ENCODE measurements at places on chromosomes 6 and 20.

GRCh38 chr6:90621581-90621980, 34.7 kb upstream of the MAP3K7 start:
- no peak for DNase-seq

DNA sequence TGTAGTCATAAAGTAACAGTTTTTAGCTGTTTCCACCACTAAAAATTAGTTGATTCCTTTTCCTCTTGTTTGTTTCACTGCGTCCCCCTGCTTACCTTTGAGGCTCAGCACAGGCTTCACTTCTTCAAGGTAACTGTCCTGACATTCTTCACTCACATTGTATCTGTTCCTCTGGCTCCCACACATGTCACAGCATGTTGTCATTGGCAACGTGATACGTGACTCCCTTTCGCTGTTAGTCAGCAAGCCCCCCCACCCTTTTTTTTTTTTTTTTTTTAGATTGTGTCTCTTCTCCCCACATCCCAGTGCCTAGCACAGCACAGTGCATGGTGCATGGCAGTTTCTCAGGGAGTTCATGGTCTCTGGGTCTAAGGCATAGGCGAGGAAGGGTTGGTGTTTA, 13.3 kb downstream of the VAPB start:
- no peak for DNase-seq

- DNase-seq, result no peak
Measured at GRCh38 chr6:56909115-56909907, 45.6 kb upstream of the BEND6 start.

GRCh38 chr6:38498805-38499445, 140.8 kb downstream of the BTBD9 start:
- DNase-seq, result no peak

- no peak for DNase-seq
Measured at GRCh38 chr6:166005944-166006899, 161.4 kb downstream of the TBXT start.

DNA sequence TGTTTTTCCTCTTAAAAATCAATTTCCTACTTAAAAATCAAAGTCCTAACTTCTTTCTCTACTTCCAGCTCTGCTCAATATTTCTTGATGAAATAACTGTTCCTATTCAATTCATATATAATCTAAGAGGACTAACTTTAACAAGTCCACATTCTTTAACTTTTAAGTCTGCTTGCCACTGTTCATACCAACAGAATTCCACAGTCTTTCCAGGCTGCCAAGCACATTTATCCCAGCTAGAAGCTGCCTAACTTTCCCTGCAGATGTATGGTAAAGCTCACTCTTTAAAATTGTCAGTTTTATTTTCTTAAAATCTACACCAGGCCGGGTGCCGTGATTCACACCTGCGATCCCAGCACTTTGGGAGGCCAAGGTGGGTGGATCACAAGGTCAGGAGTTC, 11.5 kb downstream of the CALHM6 start:
- no peak for DNase-seq

GRCh38 chr6:6674872-6675271, 86.4 kb downstream of the LY86 start:
- no peak for DNase-seq

DNA sequence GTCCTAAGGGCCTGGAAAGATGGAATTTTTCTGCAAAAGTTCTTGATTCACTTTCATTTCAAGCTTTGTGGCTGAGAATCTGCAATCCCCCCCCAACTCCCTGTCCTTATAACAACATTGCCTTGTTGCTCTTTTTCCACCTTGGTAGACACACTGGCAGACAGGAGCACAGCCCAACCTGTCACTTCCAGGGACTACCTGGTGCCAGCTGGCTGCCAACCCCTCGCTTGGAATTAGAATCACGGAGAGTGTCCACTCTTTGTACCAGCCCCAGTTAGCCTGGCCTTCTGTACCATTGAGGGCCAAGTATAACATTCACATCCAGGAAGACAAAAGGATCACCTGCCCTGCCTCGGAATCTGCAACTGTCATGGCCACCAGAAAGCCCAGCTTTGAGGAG, 74.7 kb downstream of the POPDC3 start:
- no peak for DNase-seq

- no peak for DNase-seq
Measured at GRCh38 chr20:17928633-17929311, 39.8 kb downstream of the SNX5 start.

DNA sequence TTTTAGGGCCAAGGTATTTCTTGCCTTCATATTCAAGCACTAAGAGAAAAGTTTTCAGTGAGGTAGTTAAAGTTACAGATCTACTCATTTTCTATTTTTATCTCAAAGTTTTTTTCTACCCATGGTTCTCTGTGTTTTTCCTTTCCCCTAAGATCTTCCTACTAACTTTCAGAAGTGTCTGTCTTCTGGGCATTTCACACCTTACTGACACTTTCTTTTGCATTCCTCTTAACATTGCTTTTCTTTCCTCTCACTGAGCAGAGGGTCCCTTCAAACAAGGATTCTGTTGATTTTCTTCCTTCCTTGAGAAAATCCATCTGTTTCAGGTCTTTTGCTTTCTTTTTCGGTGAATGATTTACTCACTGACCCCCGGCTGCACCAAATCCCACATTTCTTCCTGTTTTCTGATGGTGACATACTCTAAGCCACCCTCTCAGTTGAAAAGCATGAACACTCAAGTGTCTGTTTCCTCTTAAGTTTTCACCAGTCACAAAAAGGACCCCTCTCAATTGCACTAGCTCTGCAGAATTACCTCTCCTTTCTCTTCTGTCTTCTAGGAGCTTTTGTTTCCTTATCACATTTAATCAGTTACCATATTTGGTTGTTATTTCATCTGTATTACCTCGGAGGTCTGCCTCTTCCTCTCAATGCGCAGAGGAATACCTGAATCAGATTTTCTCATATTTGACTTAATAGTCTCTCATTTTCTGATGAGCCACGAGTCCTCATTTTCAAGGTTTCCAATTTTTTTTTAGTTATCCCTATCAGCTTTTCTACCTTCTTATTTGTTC, 73.5 kb upstream of the RNF217 start:
- DNase-seq, result no peak

DNA sequence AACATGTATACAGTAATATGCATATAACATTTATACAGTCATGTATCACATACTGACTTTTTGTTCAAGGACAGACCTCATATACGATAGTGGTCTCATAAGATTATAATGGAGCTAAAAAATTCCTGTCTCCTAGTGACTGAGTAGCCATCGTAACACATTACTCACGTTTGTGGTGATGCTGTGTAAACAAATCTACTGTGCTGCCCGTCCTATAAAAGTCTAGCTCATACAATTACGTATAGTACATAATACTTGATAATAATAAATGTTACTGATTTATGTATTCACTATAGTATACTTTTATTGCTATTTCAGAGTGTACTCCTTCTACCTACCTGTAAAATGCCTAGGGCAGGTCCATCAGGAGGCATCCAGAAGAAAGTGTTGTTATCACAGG, 17.4 kb downstream of the SERAC1 start:
- DNase-seq, result no peak

GRCh38 chr6:150887978-150888563, 22.6 kb downstream of the MTHFD1L start:
- DNase-seq, result no peak

DNA sequence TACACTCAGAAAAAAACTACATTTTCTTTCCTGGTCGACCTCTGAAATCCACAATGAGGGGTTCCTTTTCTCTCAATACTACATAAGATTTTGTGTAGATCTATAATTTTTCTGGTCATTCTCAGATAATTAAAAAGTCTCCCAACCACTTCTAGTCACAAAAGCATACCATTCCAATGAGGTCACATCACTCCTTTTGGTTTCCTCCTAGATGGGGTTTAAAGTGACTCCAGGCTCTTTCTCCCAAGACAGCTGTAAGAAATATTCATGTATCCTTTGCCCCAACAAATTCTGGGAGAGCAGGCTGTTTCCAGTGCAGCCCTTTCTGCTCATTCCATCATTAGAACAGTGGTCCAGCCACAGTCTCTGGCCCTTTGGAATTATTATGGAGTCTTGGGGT, 43.1 kb upstream of the BEND6 start:
- DNase-seq, result no peak

DNA sequence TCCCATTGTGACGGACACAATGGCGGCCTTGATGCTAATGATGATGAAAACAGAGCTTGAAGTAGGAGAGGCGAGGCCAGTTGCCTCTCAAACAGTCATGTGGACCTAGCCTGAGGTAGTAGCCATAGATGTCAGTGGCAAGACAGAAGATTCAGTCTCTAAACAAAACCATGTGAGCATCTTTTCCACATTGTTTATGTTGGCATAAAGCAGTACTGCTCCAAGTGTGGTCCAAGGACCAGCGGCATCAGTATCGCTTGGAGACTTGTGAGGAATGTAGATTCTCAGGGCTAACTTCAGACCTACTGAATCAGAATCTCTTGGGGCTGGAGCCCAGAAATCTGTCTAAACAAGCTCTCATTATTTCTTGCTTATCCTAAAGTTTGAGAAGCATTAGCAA, 312.8 kb upstream of the JAG1 start:
- DNase-seq, result no peak

DNA sequence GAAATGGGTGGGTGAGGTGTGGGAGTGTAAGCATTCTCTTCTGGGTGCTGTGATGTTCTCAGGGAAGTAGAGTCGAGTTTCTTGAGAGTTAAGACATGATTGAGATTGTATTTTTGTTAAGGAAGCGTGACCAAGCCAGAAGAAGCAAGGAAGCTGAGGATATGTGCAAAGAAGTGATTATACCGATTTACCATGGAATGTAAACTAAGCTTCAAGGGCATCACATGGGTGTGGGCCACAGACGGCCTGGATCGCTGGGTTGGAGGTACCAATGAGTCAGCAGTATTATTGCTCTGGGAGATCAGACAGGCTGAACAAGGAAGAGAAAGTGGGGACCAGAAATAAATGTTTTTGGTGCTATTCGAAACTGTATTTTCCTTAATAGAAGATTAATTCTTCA, 184.1 kb upstream of the GMDS start:
- DNase-seq, result no peak

- DNase-seq, result no peak
Measured at GRCh38 chr6:21208081-21208795, 385.3 kb upstream of the SOX4 start.

DNA sequence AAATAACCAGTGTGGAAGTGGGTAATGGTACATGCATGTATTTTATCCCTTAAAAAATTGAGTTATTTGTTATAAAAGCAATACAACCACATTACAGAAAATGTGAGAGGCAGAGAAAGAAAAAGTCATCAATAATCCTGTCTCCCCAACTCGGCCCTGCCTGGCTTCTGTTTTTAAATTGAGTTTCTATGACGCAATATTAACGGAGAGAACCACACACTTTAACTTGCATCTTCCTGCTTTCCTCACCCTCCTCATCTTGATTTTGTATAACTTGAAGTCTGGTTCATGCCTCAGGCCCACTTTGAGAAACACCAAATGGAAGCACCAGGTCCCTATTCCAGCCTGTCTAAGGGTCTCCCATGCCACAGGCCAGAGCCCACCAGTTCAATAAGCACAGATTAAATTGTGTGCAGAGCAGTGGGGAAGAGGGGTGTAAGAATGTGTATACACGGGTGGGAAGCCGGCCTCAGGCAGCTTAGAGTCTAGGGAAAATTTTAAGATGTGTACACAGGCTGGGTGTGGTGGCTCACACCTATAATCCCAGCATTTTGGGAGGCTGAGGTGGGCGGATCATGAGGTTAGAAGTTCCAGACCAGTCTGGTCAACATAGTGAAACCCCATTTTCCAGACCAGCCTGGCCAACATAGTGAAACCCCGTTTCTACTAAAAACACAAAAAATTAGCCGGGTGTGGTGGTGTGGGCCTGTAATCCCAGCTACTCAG, 15.9 kb downstream of the KCNK5 start:
- no peak for DNase-seq

Data from CD4-positive, alpha-beta T cell treated with Interleukin-21 for 1 hour (primary cell).